Activated CD4-positive, alpha-beta memory T cell treated with anti-CD3 and anti-CD28 coated beads, Interleukin-2, amount 10 ng/mL, durations not matched to agents 7 days and 5 days (primary cell): ENCODE measurements at places on chromosomes 5 and 9. TPM values are rescaled to one million over a fixed set of nuclear protein-coding genes. Genes with fewer than 3 reads are reported as not detected.

The EGFL7 gene
- total RNA-seq = 0.30 TPM

The PCDHGA8 gene
- total RNA-seq = not detected

The AGXT2 gene
- not detected for total RNA-seq

The SPOCK1 gene
- total RNA-seq = 0.86 TPM

The FAM169A gene
- 3.5 TPM for total RNA-seq

The FAM120AOS gene
- 41.4 TPM for total RNA-seq

The ARHGEF28 gene
- total RNA-seq = not detected

The PSD2 gene
- total RNA-seq = not detected

The KCNIP1 gene
- not detected for total RNA-seq

The N4BP3 gene
- total RNA-seq = 4.3 TPM

The RAB3C gene
- total RNA-seq = not detected

The SLC35D2 gene
- 14.7 TPM for total RNA-seq

The S100Z gene
- total RNA-seq = 2.6 TPM

The LRRC70 gene
- total RNA-seq = 1.2 TPM

The MORN5 gene
- not detected for total RNA-seq

The PDCD1LG2 gene
- total RNA-seq = 4.1 TPM

The DMRT2 gene
- 3.3 TPM for total RNA-seq

The KIAA0825 gene
- total RNA-seq = 1.5 TPM

The ZNF366 gene
- not detected for total RNA-seq
